ENCODE measurements at places on chromosomes 16 and 17. TPM values are rescaled to one million over a fixed set of nuclear protein-coding genes. Genes with fewer than 3 reads are reported as not detected.

GRCh38 chr17:51475730-51476129 lies 215.4 kb downstream of the UTP18 start:
- no peak for DNase-seq

DNA sequence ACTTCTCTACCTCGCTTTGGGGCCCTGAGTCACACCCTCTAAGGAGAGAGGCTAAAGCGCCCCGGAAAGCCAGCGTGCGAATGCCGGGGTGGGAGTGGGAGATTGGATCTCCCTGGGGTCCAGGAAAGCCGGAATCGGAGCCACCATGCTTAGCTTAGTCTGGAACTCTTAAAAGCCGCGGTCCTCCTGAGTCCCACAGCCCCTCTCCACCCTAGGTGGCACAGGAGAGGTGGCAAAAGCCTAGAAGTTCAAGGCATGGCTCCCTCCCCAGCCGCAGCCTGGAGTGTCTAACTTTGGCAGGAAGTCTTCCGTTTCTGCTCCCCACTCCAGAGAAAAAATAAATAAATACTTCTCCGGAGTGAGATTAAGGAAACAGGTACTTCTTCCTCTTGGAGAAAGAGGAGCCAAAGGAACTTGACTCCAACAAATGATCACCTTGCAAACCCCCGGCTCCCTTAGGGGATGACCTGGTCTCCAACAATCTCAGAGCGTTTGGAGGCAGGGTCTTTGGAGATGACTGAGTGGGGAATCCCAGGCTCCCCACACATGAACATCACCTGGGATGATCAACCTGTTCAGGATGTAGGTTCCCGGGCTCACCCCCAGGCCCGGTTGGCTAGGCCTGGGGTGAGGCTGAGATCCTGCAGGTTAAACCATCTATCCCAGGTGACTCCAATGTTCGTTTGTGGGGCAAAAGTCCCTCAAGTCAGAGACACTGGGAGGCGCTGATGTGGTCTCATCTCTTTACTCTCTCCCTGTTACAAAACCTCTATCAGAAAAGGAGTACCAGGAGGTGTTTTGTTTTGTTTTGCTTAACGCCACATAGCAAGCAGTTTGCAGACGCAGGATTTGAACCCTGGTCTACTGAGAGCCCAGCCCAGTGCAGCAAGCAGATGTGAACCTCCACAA lies 2.9 kb downstream of the CIITA start:
- DNase-seq, result no peak

CDRT4 gene
- total RNA-seq, result 1.4 TPM

SDR42E1 gene
- total RNA-seq, result 1.9 TPM
